ENCODE measurements at places on chromosomes 6 and 20. TPM values are rescaled to one million over a fixed set of nuclear protein-coding genes. Genes with fewer than 3 reads are reported as not detected.

DNA sequence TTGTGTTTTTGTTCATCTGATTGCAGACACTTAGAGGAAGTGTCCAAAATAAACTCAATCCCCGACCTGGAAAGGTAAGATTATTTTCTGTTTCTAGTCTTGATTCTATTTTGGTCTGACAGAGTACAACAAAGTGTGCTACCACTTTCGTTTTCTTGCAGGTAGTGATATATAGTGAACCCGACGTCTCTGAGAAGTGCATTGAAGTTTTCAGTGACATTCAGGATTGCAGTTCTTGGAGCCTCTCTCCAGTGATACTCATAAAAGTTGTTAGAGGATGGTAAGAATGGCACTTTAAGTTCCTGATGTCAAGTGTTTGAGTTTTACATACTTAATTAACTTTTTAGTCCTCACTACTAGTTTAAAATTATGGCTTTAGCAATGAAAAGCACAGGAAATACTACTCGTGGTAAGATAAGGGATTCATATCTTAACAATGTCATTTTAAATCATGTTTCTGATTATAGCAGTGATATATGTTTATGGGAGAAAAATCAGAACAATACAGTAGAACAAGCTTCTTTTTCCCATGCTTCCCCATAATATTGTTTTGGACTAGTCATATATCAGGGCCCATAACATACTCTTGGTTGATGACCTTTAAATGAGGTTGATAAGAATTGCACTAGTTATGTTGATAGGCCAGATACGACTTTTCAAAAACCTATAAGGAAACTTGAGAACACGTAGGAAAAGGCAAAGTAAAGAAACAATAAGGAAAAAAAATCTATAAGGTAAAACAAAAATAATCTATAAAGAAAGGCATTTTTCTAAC is 104.0 kb downstream of the RTN4IP1 start:
- peaks cover 18% of the 10 kb centered on the region for H3K36me3 ChIP-seq
- DNase-seq: peak; percentile 41
- H3K4me3 ChIP-seq: peak overlapping the region; percentile 72
- H3K27me3 ChIP-seq: no peaks in the 10 kb centered on the region

The LCA5 gene
- total RNA-seq: 0.73 TPM

DNA sequence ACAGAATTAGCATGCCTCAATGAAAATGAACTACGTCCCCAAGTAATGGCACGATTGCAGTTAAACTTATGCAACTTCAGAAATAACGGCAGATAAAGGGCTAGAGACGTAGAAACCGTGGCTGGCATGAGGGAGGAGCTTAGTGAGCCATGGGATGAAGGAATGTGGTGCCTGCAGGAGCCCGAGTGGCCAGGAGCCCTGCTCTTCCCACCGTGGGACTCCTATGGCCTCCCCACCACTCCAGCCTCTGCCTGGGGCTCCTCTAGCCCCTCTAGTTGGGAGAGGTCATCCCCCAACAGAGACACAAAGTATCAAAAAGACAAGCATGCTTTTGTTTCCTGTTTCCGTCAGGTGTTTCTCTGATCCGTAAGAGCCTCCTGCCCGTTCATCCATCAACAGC is 75.1 kb upstream of the BHLHE23 start:
- peaks cover 37% of the 10 kb centered on the region for H3K27me3 ChIP-seq
- H3K27ac ChIP-seq: no peak overlapping the region
- no peaks in the 10 kb centered on the region for H3K4me1 ChIP-seq

DNA sequence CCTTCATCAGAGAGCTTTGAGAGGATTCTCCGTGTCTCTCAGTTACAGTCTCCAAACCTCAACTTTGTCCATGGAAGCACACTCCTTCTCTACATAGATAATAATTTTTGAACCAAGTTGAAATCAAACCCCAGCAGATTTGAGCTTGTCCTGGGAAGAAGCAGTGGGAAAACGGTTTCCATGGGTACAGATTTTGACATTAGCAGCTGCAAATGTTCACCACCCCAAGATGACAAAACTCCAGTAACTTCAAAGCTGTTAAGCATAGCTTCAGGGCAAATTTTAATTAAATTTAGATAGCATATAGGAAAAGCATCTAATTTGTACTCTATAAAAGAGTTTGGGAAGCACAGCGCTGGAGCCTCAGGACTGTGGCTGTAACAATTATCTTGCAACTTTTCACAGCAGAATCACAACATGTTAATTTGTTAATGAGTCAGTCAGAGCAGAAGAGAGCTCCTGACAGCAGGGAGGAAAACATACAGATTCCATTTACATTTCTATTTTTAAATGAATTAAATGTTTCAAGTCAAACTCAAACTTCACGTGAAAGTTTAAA is 240.7 kb downstream of the BMP7 start:
- H3K4me3 ChIP-seq: no peak overlapping the region
- H3K27ac ChIP-seq: no peak overlapping the region
- no peak for DNase-seq
- peaks cover 8% of the 10 kb centered on the region for H3K27me3 ChIP-seq

The ALDH8A1 gene
- 1.9 TPM for total RNA-seq
